ENCODE measurements at places on chromosomes 3 and 15.
A peak's percentile ranks its signal among the peaks of the same experiment; 100 is the strongest.

DNA sequence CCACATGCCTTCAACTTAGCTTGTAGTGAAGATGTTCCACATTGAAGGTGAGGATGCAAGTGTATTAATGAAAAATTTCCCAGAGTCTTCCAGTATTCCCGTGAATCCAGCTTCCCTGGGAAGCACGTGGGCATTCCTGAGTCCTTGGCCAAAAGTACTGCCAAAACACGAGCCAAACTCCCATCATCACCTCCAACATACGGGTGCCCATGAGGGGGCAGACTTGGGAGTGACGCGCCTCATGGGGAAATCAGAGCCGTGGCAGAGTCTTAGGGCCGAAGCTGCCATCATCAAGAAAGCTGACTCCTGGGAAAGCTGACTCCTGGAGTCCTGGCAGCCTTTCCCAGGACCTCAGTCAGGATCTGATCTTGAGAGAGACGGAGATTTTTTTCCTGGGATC is 20.1 kb upstream of the TM2D3 start:
- no peak for DNase-seq

GRCh38 chr3:177476495-177476894 is 279.2 kb upstream of the TBL1XR1 start:
- no peak for DNase-seq

- DNase-seq = no peak
Measured at GRCh38 chr3:194654443-194654842, 17.5 kb downstream of the LSG1 start.

DNA sequence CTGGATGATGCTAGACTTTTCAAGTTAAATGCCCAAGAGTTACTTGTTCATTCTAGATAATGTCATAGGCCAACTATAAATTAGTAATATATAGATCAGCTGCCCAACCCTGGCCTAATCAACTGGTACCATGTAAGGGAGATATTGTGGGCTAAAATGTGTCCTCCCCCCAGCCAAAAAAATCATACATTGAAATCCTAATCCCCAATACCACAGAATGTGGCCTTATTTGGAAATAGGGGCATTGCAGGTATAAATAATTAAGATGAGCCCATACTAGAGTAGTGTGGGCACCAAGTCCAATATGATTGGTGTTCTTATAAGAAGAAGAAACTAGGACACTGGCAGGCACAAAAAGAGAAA is 92.5 kb downstream of the RPL22L1 start:
- DNase-seq = no peak

GRCh38 chr15:25597571-25597970 is 158.7 kb upstream of the UBE3A start:
- DNase-seq = no peak

- no peak for DNase-seq
Measured at GRCh38 chr3:13716540-13717221, 163.2 kb downstream of the WNT7A start.

DNA sequence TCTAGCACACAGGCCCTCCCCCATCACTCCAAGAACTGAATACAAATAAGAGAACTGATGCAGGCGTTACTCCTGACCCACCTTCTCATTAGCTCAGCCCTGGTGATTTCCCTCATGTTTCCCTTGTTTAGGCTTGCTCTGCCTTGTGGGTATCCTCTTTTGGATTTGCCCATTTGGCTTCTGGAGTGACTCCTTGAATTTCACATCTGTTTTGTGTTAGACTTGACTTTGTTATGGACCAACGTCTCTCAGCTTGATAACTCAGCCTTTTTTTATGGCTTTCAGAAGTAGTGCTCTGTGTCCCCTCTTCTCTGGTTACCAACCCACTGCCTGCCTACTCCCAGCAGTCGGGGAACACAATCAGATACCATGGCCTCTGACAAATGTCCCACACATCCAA is 11.3 kb upstream of the TMOD3 start:
- no peak for DNase-seq

- DNase-seq = no peak
Measured at GRCh38 chr3:149581681-149582370, 76.0 kb downstream of the WWTR1 start.

GRCh38 chr3:128052595-128053351 is 536 bp downstream of the SEC61A1 start:
- DNase-seq = no peak

DNA sequence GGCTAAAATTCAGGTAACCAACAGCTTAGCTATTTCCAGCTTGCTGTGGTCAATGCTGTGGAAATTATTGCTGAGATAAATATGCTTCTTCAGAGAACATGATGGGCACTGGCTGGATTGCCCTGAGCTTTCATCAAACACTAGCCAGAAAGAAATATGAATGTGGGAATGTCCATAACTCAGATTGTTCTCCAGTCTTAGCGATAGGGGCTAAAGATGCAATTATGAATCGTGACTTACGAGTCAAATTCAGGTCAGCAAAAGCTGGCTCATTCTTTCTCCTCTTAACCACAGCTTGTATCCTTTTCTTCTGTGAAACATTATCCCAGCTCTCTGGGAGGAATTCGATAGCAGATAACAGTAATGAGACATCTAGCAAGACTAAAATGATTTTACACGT is 307.6 kb downstream of the RYR3 start:
- no peak for DNase-seq

- DNase-seq = no peak
Measured at GRCh38 chr3:12574661-12575060, 17.8 kb downstream of the MKRN2 start.

- DNase-seq = peak; percentile 10
Measured at GRCh38 chr15:57440799-57441198, 64.5 kb downstream of the CGNL1 start.

DNA sequence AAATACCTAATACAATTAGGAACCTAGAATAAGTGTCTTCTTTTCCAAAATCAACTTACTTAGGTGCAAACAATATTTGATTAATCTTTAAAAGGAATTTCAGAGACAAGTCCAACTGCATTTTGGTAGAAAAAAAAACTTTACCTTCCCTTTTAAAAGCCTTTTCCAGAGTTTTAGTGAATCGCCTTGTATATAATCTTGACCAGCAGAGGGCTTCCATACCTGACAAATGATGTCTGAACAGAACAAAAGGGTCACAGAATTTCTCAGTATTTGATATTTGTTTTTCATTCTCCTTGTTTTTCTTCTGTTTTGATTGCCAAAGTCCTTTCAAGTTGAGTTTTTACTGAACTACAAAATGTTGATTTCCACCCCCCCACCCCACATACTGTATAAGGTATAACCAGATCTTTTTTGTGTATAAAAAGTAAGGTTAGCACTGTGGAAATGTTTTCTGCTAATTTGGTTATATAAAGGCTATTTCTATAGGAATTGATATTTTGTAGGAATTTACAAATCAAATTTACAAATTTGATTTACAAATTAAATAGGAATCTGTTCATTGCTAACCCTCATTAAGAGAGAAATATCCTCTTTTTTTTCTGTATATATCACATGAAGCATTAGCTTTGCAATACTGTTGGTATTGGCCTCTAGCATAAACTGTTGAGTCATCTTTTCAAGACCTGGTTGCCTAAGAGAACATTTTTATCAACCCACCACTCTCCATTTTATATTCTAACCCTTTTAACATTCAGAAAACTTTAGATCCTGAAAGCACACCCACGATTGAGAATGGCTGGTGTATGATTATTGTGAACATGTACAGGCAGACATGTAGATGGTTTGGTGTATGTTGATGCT is 464.1 kb upstream of the RARB start:
- peak; percentile 34 for DNase-seq

GRCh38 chr3:156516961-156517360 is 38.0 kb downstream of the SSR3 start:
- no peak for DNase-seq

DNA sequence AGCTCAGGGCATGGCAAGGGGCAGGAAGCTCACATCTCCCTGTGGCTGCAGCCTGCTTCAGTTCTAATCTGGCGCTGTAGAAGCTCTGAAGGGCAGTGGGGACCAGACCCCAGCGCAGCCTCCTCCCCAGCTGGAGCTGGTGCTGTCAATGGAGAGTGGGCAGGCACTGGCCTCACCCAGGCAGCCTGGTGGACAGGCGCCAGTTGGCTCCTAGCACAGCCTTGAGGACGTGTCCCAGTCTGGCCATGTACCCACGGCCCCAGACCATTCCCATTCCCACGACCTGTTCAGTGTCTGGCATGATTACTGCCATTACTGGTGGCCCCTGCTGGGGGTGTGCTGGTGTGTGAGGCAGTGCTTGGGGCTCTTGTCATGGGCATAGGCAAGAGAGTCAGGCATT is 16.3 kb downstream of the TYRO3 start:
- DNase-seq = no peak

- DNase-seq = no peak
Measured at GRCh38 chr15:32970847-32971246, 223.7 kb downstream of the FMN1 start.

GRCh38 chr3:193589616-193590015 is 3.4 kb upstream of the OPA1 start:
- DNase-seq = no peak

GRCh38 chr15:49122541-49123062 is 32.8 kb downstream of the COPS2 start:
- DNase-seq = no peak

DNA sequence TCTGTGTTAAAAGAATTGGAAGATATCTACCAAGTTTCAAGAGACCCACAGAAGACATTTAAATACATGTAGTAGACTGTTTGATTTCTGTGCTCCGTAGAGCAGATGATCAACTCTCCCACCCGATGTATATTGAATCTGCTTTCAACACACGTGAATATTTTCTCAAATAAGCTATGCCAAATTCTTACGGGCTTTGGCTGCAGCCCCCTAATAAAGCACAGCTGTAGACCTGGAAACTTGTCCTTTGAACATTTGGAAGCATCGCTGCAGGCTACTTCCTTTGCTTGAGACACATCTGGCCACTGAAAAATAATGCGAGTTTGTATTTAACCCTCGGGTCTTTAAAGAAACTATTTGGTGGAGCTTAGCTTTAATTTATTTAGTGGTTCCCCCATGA is 98.3 kb upstream of the SELENOK start:
- DNase-seq = no peak

DNA sequence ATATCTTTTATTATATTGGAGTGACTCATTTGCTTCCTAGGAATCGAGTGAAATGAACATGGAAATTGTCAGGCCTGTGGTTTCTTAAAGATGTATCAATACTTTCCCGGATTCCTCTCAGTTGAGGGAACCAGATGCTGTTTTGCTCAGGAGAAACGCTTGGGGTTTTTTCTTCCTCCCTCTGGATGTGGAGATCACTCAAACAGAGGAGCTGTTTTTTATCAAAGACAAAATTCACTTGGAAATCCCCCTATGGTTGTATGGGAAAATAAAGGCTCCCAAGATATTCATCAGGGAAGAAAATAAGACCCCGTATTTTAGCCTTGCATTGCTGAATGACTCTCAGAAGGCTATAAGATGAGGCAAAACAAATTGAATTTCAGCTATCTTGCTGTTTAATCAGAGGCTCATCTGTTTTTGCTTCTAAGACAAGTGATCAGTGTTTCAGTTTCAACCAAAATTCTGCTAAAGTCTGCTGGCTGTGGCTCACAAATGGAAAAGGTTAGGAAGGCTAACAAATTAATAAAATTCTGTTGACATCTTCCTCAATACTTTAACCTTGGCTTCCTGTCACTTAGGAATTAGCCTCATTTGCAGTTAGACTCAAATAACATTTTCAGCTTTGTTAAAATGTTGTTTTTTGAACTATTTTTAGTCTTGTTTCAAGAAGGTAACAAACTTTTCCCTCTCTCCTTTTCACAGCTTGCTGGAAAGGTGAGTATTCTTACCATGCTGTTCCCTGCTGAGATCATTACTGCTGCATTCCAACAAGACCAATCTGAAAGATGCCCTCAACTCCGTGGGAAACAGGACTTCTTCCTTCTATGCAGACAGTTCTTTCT is 83.6 kb downstream of the COL6A5 start:
- DNase-seq = no peak

- DNase-seq = no peak
Measured at GRCh38 chr3:170695486-170696064, 109.7 kb upstream of the SLC7A14 start.

GRCh38 chr15:99212406-99212805 is 37.0 kb downstream of the TTC23 start:
- no peak for DNase-seq

GRCh38 chr3:132417695-132418411 is 551 bp downstream of the DNAJC13 start:
- peak; percentile 92 for DNase-seq

GRCh38 chr3:21534462-21534861 is 216.5 kb downstream of the ZNF385D start:
- DNase-seq = no peak

GRCh38 chr3:98952404-98952803 is 50.9 kb upstream of the DCBLD2 start:
- no peak for DNase-seq

DNA sequence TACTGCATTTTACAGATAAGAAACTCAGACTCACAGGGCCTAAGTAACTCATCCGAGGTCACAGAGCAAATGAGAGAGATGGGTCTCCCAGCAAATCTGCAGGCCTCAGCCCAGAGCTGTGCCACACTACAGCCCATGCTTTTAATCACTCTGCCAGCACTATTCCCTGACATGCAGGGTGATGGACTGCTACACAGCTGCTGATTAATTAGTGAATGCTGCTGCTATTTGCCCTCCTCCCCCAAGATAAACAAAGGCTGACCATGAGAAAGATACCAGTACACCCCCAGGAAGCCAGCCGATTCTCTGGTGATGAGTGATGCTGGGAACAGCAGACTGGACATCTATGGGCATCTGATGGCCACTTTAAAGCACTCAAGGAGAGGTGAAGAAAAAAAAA is 39.3 kb downstream of the RFTN1 start:
- DNase-seq = peak; percentile 69

DNA sequence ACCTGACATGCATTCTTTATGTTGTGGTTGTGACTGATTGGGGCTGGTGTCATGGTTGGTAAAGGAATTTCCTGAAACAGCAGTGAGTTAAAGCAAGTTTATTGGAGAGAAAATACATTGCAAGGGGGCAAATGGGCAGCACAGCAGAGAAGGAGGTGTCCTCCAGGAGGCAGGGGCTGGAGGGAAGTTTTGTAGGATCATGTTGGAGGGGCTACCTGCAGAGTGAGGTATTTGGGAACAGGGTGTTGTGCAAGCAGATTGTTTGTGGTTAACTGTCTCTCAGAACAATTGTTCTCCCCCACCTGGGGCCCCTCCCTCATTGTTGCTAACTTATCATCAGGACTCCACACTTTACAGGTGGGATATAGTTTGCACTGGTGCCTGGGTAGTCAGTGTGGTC is 196.0 kb downstream of the NSUN3 start:
- no peak for DNase-seq

- peak; percentile 27 for DNase-seq
Measured at GRCh38 chr3:151008699-151009098, 36.2 kb upstream of the CLRN1 start.

- DNase-seq = no peak
Measured at GRCh38 chr3:120554812-120555606, 41.1 kb upstream of the NDUFB4 start.

- no peak for DNase-seq
Measured at GRCh38 chr3:114408736-114409670, 115.2 kb downstream of the TIGIT start.

GRCh38 chr15:31329640-31330010 is 3.0 kb downstream of the KLF13 start:
- no peak for DNase-seq

Measured in hematopoietic multipotent progenitor cell treated with erythropoietin and hydrocortisone succinate and interleukin-3 and kit ligand, for 6 days (in vitro differentiated cells).